ENCODE measurements at places on chromosomes 11 and 22. TPM values are rescaled to one million over a fixed set of nuclear protein-coding genes. Genes with fewer than 3 reads are reported as not detected.

The RAG1 gene
- not detected for total RNA-seq

The TUB gene
- not detected for total RNA-seq

The ROM1 gene
- total RNA-seq = 1.2 TPM

The FOLR2 gene
- total RNA-seq = 1.5 TPM

- H3K4me1 ChIP-seq = peaks cover 54% of the 10 kb centered on the region
- no peak overlapping the region for H3K27ac ChIP-seq
- H3K27me3 ChIP-seq = no peaks in the 10 kb centered on the region
- H3K36me3 ChIP-seq = no peaks in the 10 kb centered on the region
- no peak for DNase-seq
Observed at GRCh38 chr22:25624476-25624875, 60.0 kb downstream of the GRK3 start.

GRCh38 chr11:107017433-107018218, 650 bp downstream of the GUCY1A2 start:
- H3K4me1 ChIP-seq = no peaks in the 10 kb centered on the region
- H3K27ac ChIP-seq = no peak overlapping the region
- peaks cover 14% of the 10 kb centered on the region for H3K27me3 ChIP-seq
- no peaks in the 10 kb centered on the region for H3K36me3 ChIP-seq

DNA sequence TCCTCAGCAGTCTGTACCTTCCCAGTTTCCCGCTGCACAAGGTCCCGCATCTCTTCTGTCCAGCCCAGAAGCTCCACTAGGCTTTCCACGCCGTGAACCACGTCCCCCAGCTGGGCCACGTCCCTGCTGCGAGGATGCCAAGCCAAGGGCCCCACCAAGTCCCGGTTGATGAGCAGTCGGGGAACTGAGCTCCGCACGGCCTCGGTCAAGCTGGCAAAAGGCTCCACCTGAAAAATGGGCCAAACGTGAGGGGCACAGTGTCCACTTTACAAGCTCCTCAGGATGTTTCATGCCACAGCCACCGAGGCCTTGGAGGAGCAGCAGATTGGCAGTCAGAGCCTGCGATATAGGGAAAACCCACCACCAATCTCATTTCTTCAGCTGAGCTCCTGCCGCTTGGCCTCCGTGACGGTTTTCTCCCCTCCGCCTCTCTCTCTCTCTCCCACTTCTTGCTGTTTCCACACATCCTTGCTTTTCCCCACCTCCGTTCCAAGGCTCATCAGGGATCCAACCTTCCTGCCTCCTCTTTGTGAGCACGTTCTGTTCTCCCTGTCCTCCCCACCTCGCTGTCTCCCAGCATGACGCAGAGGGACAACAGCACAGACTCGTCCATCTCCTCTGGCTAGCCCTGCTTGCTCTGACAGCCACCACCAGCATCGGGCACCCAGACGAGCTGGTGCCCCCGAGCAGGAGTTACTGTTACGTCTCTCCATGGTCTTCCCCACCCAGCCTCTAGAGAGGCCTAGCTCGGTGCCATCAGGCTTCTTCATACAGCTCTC, 11.5 kb downstream of the RIC8A start:
- no peak for DNase-seq
- H3K27me3 ChIP-seq = no peaks in the 10 kb centered on the region
- H3K27ac ChIP-seq = no peak overlapping the region
- peaks cover 14% of the 10 kb centered on the region for H3K36me3 ChIP-seq

- H3K27ac ChIP-seq = peak overlapping the region; percentile 98
- no peaks in the 10 kb centered on the region for H3K27me3 ChIP-seq
- H3K4me3 ChIP-seq = peak overlapping the region; percentile 70
- H3K36me3 ChIP-seq = peaks cover 9% of the 10 kb centered on the region
Observed at GRCh38 chr11:10807493-10808234, 1.1 kb downstream of the EIF4G2 start.
